ENCODE measurements at places on chromosomes 13 and 19. TPM values are rescaled to one million over a fixed set of nuclear protein-coding genes. Genes with fewer than 3 reads are reported as not detected.

UNC13A gene
- total RNA-seq = under 0.01 TPM

GZMM gene
- total RNA-seq = not detected

TPRX1 gene
- not detected for total RNA-seq

COX7A1 gene
- total RNA-seq = 8.3 TPM

TMEM86B gene
- 2.3 TPM for total RNA-seq

ANGPTL8 gene
- not detected for total RNA-seq

POMP gene
- total RNA-seq = 162 TPM

Measured in smooth muscle cell of trachea (primary cell).